MM.1S (cell line): ENCODE measurements at places on chromosomes 11 and 22.
A peak's percentile ranks its signal among the peaks of the same experiment; 100 is the strongest.

- DNase-seq = no peak
Measured at GRCh38 chr11:68012044-68012842, 2.1 kb downstream of the ALDH3B1 start.

GRCh38 chr11:63838150-63838677 is 696 bp upstream of the MARK2 start:
- no peak for DNase-seq

DNA sequence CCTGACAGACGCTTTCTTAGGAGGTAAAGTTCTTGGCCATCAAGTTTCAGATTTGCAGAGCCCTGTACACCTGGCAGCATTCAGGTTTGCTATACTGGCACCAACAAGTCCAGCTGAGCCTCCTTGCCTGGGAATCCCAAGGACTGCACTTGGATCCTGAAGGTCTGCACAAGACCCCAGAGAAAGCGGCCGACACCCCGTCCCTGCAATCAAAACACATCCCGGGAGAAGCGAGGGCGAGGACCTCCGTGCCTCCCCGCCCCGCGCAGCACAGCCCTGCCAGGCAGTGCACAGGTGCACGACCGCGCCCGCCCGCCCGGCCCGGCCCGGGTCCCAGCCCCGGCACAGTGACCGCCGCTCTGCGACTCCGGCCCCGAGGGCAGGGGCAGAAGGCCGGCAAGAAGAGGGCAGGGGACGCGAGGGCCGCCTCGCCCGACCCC is 559 bp downstream of the MRTFA start:
- peak; percentile 41 for DNase-seq

DNA sequence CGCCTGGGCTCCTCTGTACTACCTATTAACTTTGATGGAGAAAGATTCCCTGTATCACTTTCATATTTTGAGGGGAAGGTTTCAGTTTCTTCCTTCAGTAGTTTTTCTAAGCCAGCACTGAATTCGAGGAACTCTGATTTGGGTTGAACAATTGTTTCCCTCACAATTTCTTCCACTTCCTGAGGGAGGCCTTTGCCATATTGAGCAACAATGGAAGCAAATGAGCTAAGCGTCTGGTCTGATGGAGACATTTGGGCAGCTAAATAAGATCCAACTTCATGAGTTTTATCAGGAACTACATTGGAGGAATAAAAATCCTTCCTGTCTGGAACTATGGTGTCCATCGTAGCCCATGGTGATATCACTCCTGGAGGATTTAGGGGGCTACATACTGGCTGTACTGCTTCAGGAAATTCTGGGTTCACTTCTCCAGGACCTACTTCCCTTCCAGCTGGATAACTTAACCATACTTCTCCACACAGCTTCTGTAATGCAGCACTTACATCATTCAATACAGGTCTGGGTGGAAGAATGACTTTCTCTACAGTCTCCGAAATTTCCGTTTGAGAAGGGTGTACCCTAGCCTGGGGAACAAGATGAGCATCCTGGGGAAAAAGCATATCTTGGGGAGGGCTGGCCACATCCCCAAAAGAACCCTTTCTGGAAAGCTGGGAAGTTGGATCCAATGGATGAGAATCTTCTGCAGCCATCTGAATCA is 38.9 kb upstream of the CCDC89 start:
- DNase-seq = no peak

GRCh38 chr11:111422494-111423249 is 43.6 kb upstream of the POU2AF1 start:
- peak; percentile 73 for DNase-seq

DNA sequence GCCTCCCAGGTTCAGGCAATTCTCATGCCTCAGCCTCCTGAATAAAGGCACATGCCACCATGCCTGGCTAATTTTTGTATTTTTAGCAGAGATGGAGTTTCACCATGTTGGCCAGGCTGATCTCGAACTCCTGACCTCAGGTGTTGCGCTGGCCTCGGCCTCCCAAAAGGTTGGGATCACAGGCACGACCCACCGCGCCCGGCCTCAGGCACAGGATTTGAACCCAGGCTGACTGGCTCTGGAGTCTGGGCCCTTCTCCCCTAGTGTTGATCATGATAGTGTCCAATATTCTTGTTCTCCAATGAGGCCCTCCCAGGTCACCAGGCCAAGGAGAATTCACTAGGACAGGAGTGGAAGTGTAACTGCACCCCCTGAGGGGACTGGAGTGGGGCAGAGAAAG is 401.9 kb downstream of the LARGE1 start:
- DNase-seq = no peak

DNA sequence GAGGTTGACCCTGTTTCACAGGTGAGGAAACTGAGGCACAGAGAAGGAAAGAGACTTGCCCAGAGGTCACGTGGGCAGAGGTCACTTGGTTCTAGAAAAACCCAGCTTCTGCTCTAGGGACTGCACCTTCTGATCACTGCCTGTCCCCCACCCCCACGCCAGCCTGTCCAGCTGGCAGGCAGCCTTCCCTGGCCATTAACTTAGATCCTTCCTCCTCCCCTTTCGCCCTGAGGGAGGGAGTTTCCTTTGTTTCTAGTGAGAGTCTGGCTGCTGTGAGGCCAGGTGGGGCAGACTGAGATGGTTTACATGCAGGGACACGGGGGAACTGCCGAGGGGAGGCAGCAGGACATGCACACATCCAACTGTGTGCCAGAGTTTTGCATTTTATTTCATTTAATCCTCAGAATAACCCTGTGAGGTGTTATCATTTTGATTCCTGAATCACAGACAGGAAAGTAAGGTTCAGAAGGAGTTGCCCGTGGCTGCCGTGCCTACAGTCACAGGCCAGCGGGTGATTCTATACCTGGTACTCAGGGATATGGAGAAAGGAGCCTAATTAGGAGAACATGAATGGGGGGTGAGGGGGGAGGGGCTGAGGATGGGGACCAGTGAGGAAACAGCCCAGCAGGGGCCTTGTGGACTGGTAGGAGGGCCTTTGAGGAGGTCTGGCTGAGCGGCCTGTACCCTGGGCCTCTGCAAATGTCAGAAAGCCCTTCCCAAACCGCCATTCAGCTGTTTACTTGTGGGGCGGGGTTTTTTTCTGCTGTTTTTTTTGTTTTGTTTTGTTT is 3.4 kb downstream of the FAM83F start:
- DNase-seq = no peak

- DNase-seq = no peak
Measured at GRCh38 chr11:127643268-127644058, 642.9 kb upstream of the KIRREL3 start.

GRCh38 chr22:46026899-46027210 is 49.9 kb upstream of the WNT7B start:
- no peak for DNase-seq

DNA sequence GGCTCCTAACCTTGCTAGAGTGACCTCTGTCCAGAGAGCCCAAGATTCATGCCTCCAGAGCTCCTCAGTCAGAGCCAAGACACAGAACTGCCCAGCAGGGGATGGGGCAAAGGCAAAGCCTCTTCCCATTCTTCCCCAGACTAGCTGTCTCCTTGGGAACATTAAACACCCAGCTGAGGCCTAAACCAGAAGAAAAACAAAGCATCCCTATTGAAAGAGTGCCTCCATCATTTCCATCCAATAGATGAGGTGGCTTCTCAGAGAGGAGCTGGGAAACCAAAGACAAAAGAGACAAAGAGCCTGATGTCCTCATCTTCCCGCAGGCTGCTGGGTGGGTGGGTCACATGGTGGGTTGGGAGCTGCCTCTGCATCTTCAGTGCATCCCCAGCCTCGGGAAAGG is 37.4 kb downstream of the COMMD9 start:
- DNase-seq = no peak

DNA sequence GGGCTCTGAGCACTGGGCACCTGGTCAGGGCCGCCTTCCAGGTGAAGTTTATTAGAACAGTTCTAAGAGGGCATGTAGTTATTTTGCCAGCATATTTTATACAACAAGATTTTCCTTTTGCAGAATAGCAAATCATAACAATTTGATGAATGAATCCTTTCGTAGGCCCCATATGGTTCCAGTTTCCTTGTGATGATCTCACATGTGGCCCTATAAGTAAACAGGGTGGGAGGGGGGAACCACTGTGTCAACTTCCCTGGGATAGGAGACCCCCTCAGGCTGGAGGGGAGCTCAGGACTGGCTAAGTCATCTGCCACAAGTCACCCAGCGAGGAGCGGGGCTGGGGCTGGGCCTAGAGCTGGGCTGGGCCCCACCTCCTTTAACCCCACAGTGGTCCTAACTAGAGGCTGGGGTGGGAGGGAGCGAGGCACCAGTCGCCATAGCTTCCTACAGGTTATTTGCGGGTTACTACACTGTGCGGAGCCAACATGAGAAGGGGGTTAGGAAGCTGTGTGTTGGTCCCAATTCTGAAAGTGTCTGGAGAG is 4.2 kb downstream of the FBLN1 start:
- DNase-seq = no peak

- no peak for DNase-seq
Measured at GRCh38 chr11:128195057-128195751, 392.2 kb downstream of the ETS1 start.

GRCh38 chr22:38177926-38178604 is 3.6 kb downstream of the PLA2G6 start:
- no peak for DNase-seq

- no peak for DNase-seq
Measured at GRCh38 chr22:36565686-36566085, 36.7 kb upstream of the EIF3D start.

- DNase-seq = no peak
Measured at GRCh38 chr22:50083462-50084079, 1.7 kb downstream of the MLC1 start.

GRCh38 chr11:27347359-27348339 is 15.4 kb downstream of the CCDC34 start:
- no peak for DNase-seq

DNA sequence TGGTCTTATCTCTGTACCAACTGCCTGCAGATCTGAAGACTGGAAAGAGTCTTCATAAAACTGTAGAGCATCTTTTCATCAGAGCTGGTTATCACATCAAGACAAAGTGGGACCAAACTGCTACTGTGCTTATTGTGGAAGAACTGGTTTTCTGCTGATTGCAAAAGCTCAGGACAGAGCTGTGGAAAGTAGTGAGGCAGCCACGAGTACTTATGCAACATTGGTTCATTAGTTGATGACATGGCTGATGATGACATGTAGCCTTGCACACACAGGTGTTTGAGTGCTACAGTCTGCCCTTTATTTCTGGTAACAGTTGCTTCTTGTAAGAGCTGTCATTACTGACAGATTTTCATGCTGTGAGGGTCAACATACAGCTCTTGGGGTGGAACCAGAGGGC is 185.4 kb upstream of the GUCY1A2 start:
- no peak for DNase-seq

DNA sequence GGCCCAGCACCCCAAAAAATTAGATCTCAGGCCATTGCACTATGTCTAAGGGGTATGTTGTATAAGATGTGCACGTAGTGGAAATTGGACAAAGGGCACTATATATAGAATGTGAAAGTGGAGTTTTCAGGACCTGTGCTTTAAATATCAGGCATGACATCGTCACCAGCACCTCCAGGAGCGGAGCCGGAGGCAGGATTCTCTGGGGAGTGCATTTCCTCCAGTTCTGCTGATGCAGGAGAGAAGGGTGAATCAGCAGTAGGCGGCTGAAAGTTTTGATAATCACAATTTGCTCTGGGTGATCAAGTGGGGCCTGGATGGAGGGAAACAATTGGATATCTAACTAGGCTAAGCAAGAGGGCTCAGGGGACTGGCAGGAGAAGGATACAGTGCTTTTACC is 69.1 kb upstream of the NTM start:
- DNase-seq = no peak

DNA sequence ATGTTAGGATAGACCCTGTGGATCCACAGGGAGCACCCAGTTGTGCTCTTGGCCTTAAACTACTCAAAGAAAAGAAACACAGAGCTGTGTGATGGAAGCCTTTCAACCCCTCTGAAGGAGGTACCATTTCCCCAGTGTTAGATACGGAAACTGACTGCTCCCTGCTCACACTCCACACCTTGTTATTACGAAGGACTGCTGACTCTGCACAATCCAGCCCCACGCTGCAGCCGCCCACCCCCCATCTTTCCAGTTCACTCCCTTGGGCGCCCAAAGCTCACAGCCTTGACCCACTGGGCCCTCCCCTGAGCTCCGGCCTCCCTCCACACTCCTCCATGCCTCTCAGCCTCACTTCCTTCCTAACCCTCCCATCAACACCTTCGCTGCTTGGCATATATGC is 75.5 kb downstream of the EFCAB6 start:
- DNase-seq = no peak

DNA sequence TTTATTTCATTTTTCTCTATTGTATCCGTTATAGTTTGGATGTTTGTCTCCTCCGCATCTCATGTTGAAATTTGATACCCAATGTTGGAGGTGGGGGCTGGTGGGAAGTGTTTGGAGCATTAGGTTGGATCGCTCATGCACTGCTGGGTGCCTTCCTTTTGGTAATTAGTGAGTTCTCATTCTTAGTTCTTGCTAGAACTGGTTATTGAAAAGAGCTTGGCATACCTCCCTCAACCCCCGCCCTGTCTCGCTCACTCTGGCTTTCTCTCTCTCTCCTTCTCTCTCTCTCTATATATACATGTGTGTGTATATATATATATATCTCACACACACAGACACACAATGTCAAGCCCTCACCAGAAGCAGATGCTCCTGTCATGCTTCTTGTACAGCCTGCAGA is 978.7 kb downstream of the DLG2 start:
- DNase-seq = no peak

DNA sequence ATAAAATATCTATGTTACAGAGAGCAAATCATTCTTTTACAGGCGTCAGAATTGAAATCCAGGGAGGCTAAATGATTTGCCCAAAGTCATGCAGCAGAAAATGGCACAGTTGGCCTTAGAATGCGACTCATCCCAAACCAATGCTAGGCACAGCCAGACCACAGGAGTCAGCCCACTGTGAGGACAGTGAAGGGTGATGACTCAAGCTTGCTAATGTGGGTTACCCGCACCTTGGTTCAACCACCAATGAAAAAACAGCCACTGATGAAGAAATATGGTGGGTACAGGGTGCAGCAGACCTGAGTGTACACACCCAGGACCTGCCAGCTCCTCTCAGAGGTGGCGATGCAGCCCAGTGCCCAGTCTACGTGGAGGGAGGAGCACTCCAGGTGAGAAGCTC is 89.7 kb downstream of the ZC3H12C start:
- no peak for DNase-seq

GRCh38 chr11:1230456-1231395 is 7.9 kb downstream of the MUC5B start:
- no peak for DNase-seq

- DNase-seq = no peak
Measured at GRCh38 chr11:75199412-75199955, 41.1 kb upstream of the TPBGL start.

GRCh38 chr11:44189986-44190882 is 94.8 kb downstream of the EXT2 start:
- no peak for DNase-seq

DNA sequence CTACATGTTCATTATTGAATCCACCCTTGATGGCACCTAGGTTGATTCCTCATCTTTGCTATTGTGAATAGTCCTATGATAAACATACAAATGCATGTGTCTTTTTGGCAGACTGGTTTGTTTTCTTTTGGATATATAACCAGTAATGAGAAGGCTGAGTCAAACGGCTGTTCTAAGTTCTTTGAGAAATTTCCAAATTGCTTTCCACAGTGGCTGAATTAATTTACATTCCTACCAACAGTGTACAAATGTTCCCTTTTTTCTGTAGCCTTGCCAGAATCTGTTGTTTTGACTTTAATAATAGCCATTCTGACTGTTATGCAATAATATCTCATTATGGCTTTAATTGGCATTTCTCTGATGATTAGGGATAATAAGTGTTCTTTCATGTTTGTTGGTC is 184.9 kb downstream of the CASP12 start:
- DNase-seq = no peak

GRCh38 chr22:23749841-23750301 is 1.0 kb downstream of the ZNF70 start:
- DNase-seq = no peak

- DNase-seq = no peak
Measured at GRCh38 chr22:24772493-24773220, 1.9 kb downstream of the PIWIL3 start.
